Esophagus squamous epithelium (tissue), 5 donors: ENCODE measurements at places on chromosomes 2 and 18. TPM values are rescaled to one million over a fixed set of nuclear protein-coding genes. Genes with fewer than 3 reads are reported as not detected.
A peak's percentile ranks its signal among the peaks of the same experiment; 100 is the strongest.

DNA sequence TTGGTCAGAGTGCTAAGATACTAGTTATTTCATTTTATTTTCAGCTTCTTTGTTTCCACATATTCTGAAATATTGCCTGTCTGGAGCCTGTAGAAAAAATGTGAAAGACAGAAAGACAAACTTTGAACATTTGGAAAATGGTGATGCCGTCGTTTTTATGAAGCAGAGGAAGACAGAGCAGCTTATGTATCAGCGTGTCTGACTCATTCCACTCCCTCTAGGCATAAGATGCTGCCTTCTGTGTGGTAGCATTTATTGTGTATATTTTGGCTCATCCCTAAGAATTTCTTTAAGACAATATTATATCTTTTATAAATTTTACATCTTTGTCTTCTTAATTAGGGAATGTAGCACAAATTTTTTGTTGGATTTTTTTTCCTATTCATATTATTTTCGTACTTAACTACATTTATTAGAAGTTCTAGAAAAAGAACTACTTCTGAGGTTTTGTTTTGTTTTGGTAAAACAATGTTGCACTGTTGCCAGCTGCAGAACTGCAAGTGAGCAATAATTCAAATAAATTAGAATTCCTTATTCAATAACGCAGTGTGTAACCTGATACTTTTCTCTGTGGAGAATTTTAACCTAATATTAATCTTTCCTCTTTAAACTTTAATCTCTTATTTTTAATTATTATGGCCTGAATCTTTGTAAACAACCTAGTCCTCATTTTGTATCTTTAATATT, 300.4 kb downstream of the ZNF407 start:
- H3K4me3 ChIP-seq, result no peak overlapping the region
- no peaks in the 10 kb centered on the region for H3K36me3 ChIP-seq
- no peaks in the 10 kb centered on the region for H3K27me3 ChIP-seq
- peaks cover 11% of the 10 kb centered on the region for H3K4me1 ChIP-seq

DNA sequence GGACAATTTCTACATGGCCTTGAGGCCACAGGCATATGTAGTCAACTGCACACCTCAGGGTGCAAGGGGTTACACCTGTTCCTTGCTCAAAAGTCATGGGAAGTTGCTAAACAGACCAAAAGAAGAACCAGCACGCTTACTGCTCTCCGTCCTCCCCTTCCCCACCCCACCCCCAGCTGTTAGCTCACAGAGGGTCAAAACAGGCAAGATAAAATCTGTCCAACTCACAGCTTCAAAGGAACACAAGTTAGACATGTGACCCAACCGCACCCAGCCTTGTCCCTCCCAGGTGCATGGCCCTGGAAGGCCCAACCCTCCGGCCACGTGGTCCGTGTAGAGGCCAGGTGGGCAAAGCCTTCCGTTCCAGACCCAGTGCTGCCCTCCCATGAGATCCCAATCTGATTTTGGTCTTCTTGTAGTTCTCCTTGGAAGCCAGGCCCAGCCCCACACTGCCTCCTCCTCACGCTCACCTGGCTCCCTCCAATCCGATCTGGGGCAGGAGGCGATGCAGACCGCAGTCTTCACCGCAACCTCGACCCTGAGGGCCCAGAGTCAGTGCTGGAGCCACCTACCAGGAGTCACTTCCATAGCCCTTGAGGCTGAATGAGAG, 14.5 kb upstream of the ASPRV1 start:
- H3K4me1 ChIP-seq, result no peaks in the 10 kb centered on the region
- DNase-seq, result no peak
- H3K36me3 ChIP-seq, result no peaks in the 10 kb centered on the region

DNA sequence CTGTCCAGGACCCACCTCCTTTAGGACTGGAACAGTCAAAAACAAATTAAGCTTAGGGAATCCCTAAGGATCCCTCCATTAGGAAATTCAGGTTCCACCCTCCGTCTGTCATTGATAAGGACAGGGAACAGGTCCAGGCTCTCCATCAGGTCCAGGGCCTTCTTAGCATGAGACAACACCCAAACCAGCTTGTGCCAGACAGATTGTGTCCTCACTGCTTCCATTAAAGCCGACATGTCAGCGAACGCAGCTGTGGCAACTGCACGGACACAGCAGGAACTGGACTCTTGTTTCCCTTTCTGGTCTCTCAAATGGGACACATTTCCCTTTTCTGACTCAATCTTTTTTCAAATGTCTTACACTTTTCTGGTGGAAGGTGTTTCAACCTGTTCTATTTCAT, 81.4 kb downstream of the BCL11A start:
- H3K4me3 ChIP-seq, result no peak overlapping the region
- H3K27ac ChIP-seq, result no peak overlapping the region
- H3K27me3 ChIP-seq, result no peaks in the 10 kb centered on the region

- H3K36me3 ChIP-seq, result no peaks in the 10 kb centered on the region
- no peak overlapping the region for H3K4me3 ChIP-seq
- no peak overlapping the region for H3K27ac ChIP-seq
- DNase-seq, result no peak
Observed at GRCh38 chr2:144796164-144796563, 276.2 kb upstream of the ZEB2 start.

- H3K4me1 ChIP-seq, result peaks cover 26% of the 10 kb centered on the region
- no peaks in the 10 kb centered on the region for H3K36me3 ChIP-seq
- no peaks in the 10 kb centered on the region for H3K27me3 ChIP-seq
- H3K27ac ChIP-seq, result no peak overlapping the region
- DNase-seq, result no peak
- no peak overlapping the region for H3K4me3 ChIP-seq
Observed at GRCh38 chr2:144941743-144942488, 422.0 kb upstream of the ZEB2 start.

DNA sequence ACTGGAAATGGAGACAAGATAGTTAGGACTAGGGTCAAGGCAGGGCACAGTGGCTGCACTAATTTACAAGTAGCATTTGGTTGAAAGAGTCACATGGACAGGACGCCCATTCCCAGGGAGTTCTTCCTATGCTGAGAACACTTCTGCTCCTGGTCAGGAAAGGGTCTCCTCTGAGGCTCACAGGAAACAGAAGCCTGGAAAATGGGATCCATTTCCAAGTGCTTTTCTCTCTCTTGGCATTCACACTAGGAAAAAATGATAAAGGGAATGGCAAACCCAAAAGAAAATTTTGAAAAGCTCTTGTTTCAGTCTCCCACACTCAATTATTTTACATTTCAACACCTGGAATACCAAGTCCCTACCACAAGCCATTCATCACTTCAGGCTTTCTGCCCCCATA, 88.7 kb downstream of the COBLL1 start:
- peaks cover 8% of the 10 kb centered on the region for H3K4me1 ChIP-seq
- H3K36me3 ChIP-seq, result no peaks in the 10 kb centered on the region
- DNase-seq, result no peak

- no peak overlapping the region for H3K27ac ChIP-seq
- H3K4me1 ChIP-seq, result no peaks in the 10 kb centered on the region
- no peak overlapping the region for H3K4me3 ChIP-seq
- H3K36me3 ChIP-seq, result no peaks in the 10 kb centered on the region
- DNase-seq, result no peak
- no peaks in the 10 kb centered on the region for H3K27me3 ChIP-seq
Observed at GRCh38 chr2:56889738-56890137, 705.9 kb downstream of the CCDC85A start.

- no peaks in the 10 kb centered on the region for H3K36me3 ChIP-seq
- H3K4me3 ChIP-seq, result no peak overlapping the region
- H3K27me3 ChIP-seq, result no peaks in the 10 kb centered on the region
- peaks cover 10% of the 10 kb centered on the region for H3K4me1 ChIP-seq
- DNase-seq, result no peak
Observed at GRCh38 chr2:221451862-221452788, 120.0 kb downstream of the EPHA4 start.

- H3K4me1 ChIP-seq, result no peaks in the 10 kb centered on the region
- H3K27ac ChIP-seq, result no peak overlapping the region
- H3K27me3 ChIP-seq, result no peaks in the 10 kb centered on the region
- no peak overlapping the region for H3K4me3 ChIP-seq
- no peaks in the 10 kb centered on the region for H3K36me3 ChIP-seq
Observed at GRCh38 chr2:15460112-15460620, 101.0 kb downstream of the NBAS start.

- H3K36me3 ChIP-seq, result no peaks in the 10 kb centered on the region
- H3K27ac ChIP-seq, result no peak overlapping the region
- no peak overlapping the region for H3K4me3 ChIP-seq
- H3K27me3 ChIP-seq, result no peaks in the 10 kb centered on the region
Observed at GRCh38 chr18:10896851-10897250, 252.5 kb downstream of the PIEZO2 start.

GRCh38 chr2:142200062-142200461, 69.2 kb upstream of the LRP1B start:
- H3K36me3 ChIP-seq, result no peaks in the 10 kb centered on the region
- H3K27me3 ChIP-seq, result no peaks in the 10 kb centered on the region
- no peak overlapping the region for H3K27ac ChIP-seq
- no peak overlapping the region for H3K4me3 ChIP-seq

DNA sequence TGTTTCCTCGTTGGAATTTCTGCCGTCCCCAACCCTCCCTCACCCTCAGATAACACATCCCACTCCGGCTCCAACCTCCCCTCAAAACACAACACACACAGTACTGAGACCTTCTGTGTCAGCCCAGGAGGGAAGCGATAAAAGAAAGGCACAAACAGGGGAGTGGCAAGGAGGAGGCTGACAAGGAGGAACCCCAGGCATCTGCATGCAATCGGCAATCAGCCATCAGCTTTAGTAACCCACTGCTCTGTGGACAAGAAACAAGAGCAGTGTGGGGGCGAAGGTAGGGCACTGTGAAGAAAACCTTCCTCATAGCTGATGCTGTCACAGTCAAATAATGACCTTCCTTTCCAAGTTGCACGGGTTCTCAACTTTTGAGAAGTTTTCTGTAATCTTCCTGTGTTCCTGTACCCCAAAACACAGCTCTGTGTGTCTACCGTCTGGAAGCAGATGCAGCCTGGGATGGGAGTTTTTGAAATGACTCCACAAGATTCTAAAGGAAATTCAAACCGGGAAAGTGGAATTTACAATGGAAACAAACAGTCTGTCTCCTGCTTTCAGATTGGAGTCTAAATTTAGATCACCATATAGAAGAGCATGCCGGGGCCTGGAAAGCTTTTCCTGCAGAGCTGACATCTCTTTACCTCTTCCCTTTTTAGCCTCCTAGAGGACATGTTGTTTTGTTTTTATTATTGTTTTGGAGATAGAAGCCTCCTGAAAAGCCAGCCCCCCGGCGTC, 16.4 kb upstream of the LPIN2 start:
- H3K36me3 ChIP-seq, result no peaks in the 10 kb centered on the region
- no peaks in the 10 kb centered on the region for H3K4me1 ChIP-seq
- DNase-seq, result no peak
- no peaks in the 10 kb centered on the region for H3K27me3 ChIP-seq
- H3K4me3 ChIP-seq, result no peak overlapping the region

DNA sequence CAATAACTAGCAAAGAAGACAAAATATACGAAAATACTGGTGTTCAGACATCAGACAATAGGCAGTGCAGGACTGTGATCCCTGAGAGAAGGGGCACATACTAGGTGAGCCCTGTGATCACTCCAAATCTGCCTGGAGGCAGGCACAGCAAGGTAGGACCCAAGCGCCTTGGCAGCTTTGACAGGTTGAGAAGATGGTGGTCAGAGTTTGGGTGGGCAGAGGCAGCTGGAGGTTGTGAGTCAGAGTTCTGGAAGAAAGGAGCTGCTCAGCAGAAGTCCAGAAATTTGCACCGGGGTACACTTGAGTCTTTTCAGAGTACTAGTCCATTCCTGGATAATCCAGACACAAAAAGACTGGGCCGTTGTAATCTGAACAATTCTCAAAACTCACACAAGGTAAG, 14.0 kb downstream of the KIF1A start:
- H3K36me3 ChIP-seq, result no peaks in the 10 kb centered on the region
- H3K27me3 ChIP-seq, result no peaks in the 10 kb centered on the region
- H3K4me3 ChIP-seq, result no peak overlapping the region
- no peak overlapping the region for H3K27ac ChIP-seq
- no peak for DNase-seq

DNA sequence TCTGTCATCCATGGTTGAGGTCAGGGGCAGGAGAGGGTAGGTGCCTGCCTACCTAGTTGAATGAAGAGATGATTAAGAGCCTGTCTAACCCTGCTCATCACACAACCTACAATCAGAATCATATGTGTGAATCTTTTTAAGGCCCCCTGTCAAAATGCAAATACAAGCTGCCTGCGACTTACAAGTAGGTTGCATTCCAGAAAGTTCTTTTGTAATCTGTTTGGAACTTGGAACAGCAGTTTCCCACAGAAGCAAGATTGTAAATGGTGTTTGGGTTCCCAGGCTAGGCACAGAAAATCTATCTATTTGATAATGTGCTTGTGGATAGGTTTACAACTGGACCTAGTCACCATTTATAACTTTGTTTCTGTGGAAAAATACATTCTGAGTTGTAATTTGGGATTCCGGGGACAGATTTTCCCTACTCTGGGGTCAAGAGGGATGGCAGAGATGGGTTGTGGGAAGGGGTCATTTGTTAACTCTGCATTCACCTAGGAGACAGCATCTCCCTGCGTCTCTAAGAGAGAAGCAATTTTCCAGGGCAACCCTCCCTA, 4.4 kb downstream of the LIPG start:
- H3K4me3 ChIP-seq, result no peak overlapping the region
- peaks cover 57% of the 10 kb centered on the region for H3K27me3 ChIP-seq
- no peaks in the 10 kb centered on the region for H3K36me3 ChIP-seq
- DNase-seq, result no peak
- H3K4me1 ChIP-seq, result peaks cover 18% of the 10 kb centered on the region

- no peaks in the 10 kb centered on the region for H3K36me3 ChIP-seq
- H3K27me3 ChIP-seq, result no peaks in the 10 kb centered on the region
- H3K27ac ChIP-seq, result no peak overlapping the region
- no peak for DNase-seq
Observed at GRCh38 chr2:157107877-157108276, 149.6 kb upstream of the GALNT5 start.

DNA sequence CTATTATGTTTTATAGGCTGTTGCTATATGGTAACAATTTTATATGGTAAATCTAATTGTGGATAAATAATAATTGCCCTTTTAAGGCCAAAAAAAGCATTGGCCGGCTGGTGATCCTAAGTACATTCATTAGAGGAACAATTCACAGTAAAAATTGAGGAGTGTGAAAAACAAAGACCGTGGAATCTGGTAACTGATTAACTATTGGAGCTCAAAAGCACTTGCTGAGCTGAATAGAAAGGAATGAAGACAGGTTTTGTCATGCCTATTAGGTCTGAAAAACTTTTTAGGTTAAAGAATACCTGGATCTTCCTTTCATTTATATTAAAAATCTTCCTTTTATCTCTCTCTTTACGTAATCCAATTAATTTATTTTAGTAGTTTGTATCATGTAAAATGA, 18.5 kb upstream of the RBBP8 start:
- no peaks in the 10 kb centered on the region for H3K36me3 ChIP-seq
- H3K27me3 ChIP-seq, result no peaks in the 10 kb centered on the region
- H3K4me1 ChIP-seq, result peaks cover 42% of the 10 kb centered on the region
- peak overlapping the region; percentile 57 for H3K27ac ChIP-seq
- no peak for DNase-seq

GRCh38 chr2:202373490-202373889, 2.6 kb upstream of the BMPR2 start:
- H3K36me3 ChIP-seq, result no peaks in the 10 kb centered on the region
- H3K4me1 ChIP-seq, result no peaks in the 10 kb centered on the region
- no peak overlapping the region for H3K4me3 ChIP-seq
- H3K27me3 ChIP-seq, result no peaks in the 10 kb centered on the region

Gene BOLL
- not detected for total RNA-seq

Gene CXCR1
- not detected for total RNA-seq

Gene RAD51AP2
- total RNA-seq, result 0.53 TPM

Gene SUMO1
- total RNA-seq, result 28.8 TPM

Gene COL4A3
- total RNA-seq, result 0.11 TPM

Gene REG3G
- total RNA-seq, result not detected

Gene NDC80
- 12.0 TPM for total RNA-seq

Gene NPAS2
- 29.1 TPM for total RNA-seq

Gene TLX2
- not detected for total RNA-seq

Gene LYG2
- not detected for total RNA-seq

Gene FAM237A
- total RNA-seq, result not detected

Gene MGAT4A
- total RNA-seq, result 11.6 TPM
